T-helper 17 cell (primary cell): ENCODE measurements at places on chromosomes 13 and 19. TPM values are rescaled to one million over a fixed set of nuclear protein-coding genes. Genes with fewer than 3 reads are reported as not detected.

FLT3 gene
- total RNA-seq: 0.70 TPM

CTXN1 gene
- total RNA-seq: not detected

XPO4 gene
- 23.4 TPM for total RNA-seq

ZNF492 gene
- total RNA-seq: 0.57 TPM

TUBA3C gene
- total RNA-seq: not detected

KLK8 gene
- total RNA-seq: not detected
